Diencephalon (tissue), 1 donor: ENCODE measurements at places on chromosomes 1 and 21. TPM values are rescaled to one million over a fixed set of nuclear protein-coding genes. Genes with fewer than 3 reads are reported as not detected.

The FGR gene
- 1.4 TPM for total RNA-seq

The ERICH3 gene
- 20.3 TPM for total RNA-seq

The MRPL24 gene
- 21.5 TPM for total RNA-seq

The MAP3K21 gene
- 8.1 TPM for total RNA-seq

The FCRL5 gene
- not detected for total RNA-seq

The ZBTB17 gene
- 23.8 TPM for total RNA-seq

The CCDC185 gene
- total RNA-seq, result 0.23 TPM

The MYCL gene
- 8.8 TPM for total RNA-seq

The NCMAP gene
- 1.4 TPM for total RNA-seq

The NMNAT2 gene
- 51.0 TPM for total RNA-seq
